Fibroblast of the aortic adventitia (primary cell): ENCODE measurements at places on chromosomes 4 and X. TPM values are rescaled to one million over a fixed set of nuclear protein-coding genes. Genes with fewer than 3 reads are reported as not detected.

Gene SYNPO2
- total RNA-seq = 3.4 and 28.3 TPM in 2 replicates

Gene SLC6A14
- not detected in 2 replicates for total RNA-seq

Gene PCDH11X
- under 0.01 TPM in 1 of 2 replicates, not detected in the other for total RNA-seq

Gene TSC22D3
- total RNA-seq = 13.3 and 45.9 TPM in 2 replicates

Gene HMX1
- not detected in 2 replicates for total RNA-seq

Gene INTU
- 6.0 and 14.1 TPM in 2 replicates for total RNA-seq

Gene TBC1D19
- total RNA-seq = 35.2 and 67.1 TPM in 2 replicates
